Activated CD4-positive, CD25-positive, alpha-beta regulatory T cell (primary cell): ENCODE measurements at places on chromosomes 5 and 9.
A peak's percentile ranks its signal among the peaks of the same experiment; 100 is the strongest.

GRCh38 chr5:179435731-179436315, 90.6 kb upstream of the ADAMTS2 start:
- DNase-seq: no peak

GRCh38 chr9:2788919-2789318, 55.0 kb downstream of the PUM3 start:
- no peak for DNase-seq

DNA sequence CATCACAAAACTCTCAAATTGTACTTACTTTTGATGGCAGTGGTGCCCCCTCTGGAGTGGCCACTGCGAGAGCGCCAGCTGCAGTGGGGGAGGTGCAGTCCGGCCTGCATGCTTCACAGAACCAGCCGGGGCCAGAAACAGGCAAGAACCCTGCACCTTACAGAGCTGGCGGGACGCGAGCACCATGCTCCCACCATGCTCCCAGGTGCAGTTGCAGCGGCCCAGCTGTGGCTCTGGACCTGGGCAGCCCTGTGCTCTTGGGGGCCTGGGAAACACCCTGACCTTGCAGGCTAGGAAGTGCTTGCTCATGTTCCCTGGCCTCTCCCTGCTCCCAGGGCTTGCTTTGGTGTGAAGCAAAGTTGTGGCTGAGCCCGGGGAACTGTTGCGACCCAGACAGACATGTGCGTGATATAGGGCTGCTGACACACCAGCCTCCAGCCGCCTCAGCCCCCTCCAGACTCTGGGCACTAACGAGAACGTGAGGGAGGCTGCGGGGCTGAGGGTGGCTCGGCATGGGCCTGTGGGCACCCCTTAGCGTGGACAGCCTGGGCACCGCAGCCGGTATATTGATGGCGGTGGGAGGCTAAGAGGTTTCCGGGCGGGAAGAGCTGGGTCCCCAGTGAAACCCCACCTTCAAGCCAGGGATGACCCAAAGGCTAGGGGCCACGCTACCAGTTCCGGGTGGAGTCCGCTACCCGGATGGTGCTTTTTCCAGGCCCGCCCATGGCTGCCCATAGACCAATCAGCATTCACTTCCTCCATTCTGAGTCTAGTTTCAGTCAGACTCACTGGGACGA, 1809.9 kb upstream of the ACO1 start:
- DNase-seq: no peak

GRCh38 chr5:167813389-167813788, 478.1 kb upstream of the WWC1 start:
- no peak for DNase-seq

DNA sequence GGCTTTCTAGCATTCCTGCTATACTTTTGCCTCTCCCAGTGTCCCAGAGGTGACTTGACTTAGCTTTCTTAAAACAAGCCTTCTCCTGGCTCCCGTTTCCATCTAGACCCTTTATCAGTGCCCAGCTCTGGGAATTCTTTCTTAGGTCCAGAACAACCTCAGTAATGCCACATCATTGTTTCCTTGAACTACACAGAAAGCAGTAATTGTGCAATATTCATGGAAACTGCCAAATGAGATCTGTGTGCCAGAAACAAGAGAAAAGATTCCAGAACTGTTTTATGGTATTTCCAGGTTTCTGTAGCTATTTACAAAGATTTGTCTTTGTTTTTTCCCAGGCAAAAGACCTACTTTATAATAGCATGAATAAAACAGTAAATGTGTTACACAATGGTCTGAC, 391.3 kb downstream of the SLCO4C1 start:
- no peak for DNase-seq

DNA sequence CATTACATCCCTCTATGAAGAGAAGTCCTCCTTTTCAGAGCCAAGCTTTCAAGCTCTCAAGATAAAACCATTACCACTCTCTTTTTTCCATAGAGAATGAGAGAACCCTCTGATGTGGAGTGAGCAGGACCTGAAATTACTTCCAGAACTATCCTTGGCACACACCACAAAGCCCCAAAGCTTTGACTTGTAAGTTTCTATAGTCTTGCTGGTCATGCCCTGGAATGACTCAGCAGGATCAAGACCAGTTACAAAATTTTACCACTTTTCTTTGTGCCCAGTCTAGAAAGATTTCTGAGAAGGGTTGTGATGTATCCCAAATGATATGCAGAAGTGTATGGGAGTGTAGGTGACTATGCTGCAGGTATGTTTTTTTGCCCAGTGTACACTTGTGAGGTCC, 760.6 kb downstream of the TLE1 start:
- no peak for DNase-seq

- DNase-seq: no peak
Measured at GRCh38 chr5:2810644-2811043, 59.2 kb upstream of the IRX2 start.

DNA sequence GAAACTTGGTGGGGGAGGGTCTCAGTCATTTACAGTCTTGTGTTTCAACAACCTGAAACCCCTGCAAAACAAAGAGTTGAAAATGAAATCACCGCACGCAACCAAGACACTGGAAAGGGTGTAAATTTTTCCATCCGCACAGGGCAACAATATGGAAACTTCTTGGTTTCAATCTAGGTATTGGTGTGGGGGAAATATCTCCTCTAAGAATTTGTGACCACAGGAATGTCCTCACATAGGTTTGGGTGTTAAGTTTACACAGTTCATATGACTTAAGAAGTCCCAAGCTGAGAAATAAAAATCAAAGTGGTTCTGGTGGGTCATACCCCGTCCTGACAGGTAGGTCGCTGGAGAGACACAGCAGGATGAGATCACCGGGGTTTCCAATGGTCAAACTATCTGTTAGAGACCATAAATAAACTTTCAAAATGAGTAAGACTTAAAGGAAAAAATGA, 51.9 kb upstream of the PIP5K1B start:
- DNase-seq: no peak

- no peak for DNase-seq
Measured at GRCh38 chr9:8533681-8534080, 734.1 kb upstream of the DMAC1 start.

- no peak for DNase-seq
Measured at GRCh38 chr5:1080432-1080831, 31.4 kb downstream of the SLC12A7 start.

DNA sequence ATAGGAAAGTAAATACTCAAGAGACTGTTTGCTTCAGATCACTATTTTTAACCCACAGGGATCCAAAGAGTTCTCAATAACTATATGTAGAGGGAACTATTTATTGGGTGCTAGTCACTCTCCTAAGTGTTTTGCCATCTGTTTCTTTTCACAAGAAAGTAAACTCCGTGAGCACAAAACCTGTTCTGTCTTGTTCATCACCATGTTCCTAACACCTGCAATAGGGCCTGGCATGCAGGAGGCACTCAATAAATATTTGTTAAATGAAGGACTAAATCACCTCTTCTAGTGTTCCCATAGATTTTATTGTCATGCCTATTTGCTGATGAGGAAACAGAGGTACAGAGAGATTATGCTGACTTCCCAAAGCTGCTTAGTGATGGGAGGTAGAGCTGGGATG, 118.2 kb downstream of the VCAN start:
- no peak for DNase-seq

GRCh38 chr5:1497242-1497777, 26.4 kb downstream of the LPCAT1 start:
- no peak for DNase-seq

GRCh38 chr5:179488491-179488890, 61.9 kb upstream of the RUFY1 start:
- DNase-seq: no peak

DNA sequence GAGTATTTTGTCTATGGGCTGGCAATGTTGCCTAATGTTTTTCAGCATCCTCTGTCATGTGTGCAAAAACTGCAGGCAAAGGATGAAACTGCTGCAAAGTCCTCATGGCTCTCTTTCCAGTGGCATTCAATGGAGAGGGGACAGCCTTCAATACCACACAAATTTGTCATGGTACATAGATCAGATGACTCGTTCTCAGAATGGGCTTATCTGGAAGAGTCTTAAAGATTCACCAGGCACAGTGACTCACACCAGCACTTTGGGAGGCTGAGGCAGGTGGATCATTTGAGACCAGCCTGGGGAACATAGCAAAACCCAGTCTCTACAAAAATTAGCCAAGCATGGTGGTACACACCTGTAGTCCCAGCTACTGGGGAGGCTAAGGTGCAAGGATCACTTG, 5.3 kb downstream of the CDKN2AIPNL start:
- no peak for DNase-seq

DNA sequence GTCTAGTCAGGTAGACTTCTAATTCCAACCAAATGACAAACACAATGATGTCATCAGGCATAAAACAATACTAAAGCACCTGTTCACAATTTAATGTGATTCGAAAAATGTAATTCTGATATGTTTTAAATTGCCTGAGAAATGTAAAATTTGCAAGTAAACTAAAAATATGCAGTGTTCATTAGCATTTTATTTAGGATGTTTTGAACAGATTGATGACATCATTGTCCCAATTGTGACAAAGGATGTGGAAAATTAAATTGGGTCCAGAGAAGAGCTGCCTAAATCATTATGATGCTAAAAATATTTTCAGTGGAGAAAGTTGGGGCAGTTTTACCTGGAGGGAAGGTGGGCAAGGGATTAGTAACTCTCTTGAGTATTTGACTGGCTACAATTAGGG, 86.5 kb downstream of the CFAP90 start:
- DNase-seq: no peak

DNA sequence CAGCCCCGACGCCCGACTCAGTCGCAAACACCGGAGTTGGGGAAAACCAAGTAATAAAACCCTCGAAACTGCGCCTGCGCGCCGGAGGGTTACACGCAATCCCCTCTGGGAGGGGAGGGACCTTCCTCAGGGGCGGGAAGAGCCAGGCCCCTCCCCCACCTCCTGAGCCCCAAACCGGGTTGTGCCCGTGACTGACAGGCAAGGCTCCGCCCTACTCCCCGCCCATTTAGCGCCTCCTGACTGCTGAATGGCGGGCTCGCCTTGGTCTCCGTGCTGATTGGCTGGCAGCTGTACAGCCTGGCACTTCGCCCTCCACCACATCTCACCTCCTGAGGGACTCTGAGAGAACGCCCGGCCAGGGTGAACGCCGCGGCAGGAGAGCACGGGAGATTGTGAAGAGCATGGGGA, at the start of gene PRDM9:
Gene PRDM9, plus strand, starts transcription at position 332 of the 408 bp plus-strand sequence. CDS start 1,425 bp downstream, outside the sequence.
- no peak for DNase-seq

DNA sequence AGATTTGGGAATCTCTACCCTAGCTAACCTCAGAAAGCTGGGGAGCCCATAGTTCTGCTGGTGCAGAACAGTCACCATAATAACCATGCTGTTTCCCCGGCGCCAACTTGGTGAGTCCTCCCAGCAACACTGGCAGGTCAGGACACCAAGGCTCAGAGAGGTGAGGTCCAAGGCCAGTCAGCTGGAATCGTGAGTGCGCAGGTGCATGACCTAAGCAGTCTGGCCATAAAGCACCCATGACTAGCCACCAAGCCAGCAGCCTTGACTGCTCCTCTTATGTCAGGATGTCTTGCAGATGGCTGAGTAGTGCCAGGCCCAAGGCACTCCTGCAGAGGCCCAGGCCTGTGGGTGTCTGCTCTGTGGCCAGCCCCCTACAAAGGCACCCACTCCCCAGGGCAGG, 2.6 kb downstream of the RNF44 start:
- DNase-seq: no peak

DNA sequence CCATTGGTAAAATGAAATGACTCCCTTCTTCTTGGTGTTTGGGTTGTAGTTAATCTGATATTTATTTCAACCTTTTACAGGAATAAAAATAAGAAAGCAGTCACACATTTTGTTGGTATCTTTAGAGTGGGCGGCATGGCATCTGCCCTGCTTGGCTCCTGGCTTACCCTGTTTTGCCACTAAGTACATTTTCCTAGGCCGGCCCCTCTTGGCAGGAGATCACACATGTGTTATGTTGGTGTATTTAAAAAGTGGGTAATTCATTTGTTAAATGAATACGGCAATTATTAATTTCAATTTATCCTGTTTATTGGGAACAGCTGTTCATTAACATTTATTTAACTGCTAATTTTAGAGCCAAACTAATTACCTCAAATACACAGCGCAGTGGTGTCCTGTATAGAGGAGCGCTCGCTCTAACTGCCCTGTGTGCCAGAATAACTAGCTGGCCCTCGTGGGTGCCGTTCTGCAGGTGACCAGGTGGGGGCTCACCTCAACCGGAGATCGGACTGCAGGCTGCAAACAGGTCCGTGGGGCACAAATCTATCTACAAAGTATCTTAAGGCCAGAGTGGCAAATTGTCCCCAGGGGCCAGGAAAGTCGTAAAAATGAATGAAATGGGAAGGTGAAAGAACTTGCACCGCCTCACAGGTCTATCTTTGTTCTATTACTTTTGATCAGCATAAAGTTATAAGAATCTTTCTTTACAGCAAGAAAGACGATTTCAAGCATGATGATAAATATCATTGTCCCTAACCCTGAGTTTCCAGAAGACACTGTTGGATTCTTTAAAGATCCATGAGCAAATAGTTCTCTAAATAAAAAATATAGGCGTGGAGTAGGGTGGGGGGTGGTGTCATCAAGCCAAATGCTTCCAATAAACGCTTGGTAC, 26.2 kb upstream of the GPR151 start:
- peak; percentile 51 for DNase-seq

DNA sequence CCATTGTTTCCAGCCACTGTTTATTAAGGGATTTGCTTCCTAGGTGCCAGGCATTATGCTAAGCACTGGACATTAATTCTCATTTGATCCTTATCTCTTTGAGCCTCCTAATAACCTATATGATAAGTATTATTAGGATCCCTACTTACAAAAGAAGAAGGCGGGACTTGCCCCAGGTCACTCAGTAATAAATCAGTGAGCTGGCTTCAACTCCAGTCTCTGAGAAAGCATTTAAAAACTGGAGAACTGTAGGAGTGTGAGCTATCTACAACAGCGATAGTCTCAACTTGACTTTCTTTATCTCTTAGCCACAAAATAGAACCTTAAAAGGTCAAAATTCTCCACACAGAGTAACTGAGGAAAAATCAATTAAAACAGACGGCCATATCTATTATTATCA, 155.0 kb downstream of the GNAQ start:
- no peak for DNase-seq

DNA sequence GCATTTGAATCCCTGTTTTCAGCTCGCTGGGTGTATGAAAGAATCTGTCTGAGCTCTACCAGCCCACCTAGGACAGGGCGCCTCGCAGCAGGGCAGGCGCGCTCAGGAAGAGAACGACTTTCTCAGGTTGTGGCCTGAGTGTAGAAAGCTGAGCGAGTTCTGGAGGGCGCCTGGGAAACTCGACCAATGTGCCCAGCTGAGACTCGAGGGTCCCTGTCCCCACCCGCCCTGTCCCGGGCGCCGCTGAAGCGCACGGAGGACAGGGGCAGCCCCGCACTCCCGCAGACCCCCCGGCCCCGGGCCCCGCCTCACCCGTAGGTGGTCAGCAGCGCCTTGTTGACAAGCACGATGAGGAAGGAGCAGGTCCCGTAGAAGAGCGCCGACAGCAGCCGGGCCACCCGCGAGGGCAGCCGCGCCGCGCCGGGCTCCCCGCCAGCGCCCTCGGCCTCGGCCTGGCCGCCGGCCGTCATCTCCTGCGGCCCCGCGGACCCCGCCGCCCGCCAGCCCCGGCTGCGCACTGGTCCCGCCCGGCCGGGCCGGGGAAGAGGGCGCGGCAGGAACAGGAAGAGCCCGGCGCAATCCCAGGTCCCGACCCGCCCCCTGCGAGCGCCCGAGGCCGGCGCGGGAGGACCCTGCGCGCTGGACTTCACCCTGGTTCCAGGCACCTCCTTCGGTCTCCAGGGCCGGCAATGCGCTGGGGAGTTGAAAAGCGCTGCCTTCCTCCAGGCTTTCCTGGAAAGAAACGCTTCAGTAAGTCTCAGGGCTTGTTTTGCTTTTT, at the start of gene SLC35D2:
Gene SLC35D2, minus strand, starts transcription at position 547 of the 778 bp plus-strand sequence. Its CDS starts 77 bp downstream, at position 470.
- no peak for DNase-seq

- DNase-seq: no peak
Measured at GRCh38 chr9:18791074-18791473, 241.9 kb downstream of the SAXO1 start.

- DNase-seq: no peak
Measured at GRCh38 chr5:33479311-33479710, 38.5 kb downstream of the TARS1 start.
